Astrocyte (in vitro differentiated cells and primary cell): ENCODE measurements at places on chromosomes 13 and 19. TPM values are rescaled to one million over a fixed set of nuclear protein-coding genes. Genes with fewer than 3 reads are reported as not detected.

- no peak overlapping the region for H3K4me3 ChIP-seq
- peak; percentile 71 for DNase-seq
- H3K4me1 ChIP-seq, result peaks cover 10% of the 10 kb centered on the region
- peak overlapping the region; percentile 32 for H3K27ac ChIP-seq
Measured at GRCh38 chr13:48400850-48401291, 12.0 kb downstream of the LPAR6 start.

DNA sequence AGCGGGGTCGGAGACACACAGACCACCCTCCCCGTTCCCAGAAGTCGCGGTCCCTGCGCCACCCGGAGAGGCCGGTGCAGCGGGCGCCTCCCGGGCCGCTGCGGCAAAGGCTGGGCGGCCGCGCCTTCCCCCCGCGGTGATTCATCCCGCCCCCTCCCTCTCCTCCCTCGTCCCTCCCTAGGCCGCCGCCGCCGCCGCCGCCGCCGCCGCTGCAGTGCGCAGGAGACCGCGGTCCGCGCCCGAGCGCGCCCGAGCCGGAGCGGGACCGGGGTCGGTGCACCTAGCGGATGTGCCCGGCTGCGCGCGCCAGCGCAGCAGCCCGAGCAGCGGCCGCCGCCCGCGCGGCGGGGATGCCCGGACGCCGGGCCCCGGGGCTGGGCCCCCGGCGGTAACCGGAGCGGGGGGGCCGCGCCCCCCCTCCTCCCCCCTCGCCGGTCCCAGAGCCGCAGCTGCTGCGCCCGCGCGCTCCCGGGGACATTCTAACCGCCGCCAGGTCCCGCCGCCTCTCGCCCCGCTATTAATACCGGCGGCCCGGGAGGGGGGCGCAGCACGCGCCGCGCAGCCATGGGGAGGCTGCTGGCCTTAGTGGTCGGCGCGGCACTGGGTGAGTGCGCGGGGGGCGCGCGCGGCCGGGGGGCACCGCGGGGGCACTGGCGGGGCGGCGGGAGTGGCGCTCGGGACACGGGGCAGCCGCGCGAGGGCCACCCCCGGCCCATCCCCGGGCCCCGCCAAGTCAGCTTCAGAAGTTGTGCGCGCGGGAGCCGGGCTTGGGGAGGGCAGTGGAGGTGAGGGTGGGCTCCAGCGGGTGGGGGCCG is at the start of gene SCN1B:
SCN1B (plus strand) TSS at position 214 of the 815 bp plus-strand sequence; CDS start at position 565, 351 bp downstream.
- H3K4me3 ChIP-seq, result peak within 1 kb of the TSS; percentile 54
- no peaks in the 10 kb centered on the region for H3K36me3 ChIP-seq
- H3K27ac ChIP-seq, result no peak within 1 kb of the TSS
- peaks cover 10% of the 10 kb centered on the region for H3K4me1 ChIP-seq

- no peaks in the 10 kb centered on the region for H3K27me3 ChIP-seq
- no peaks in the 10 kb centered on the region for H3K36me3 ChIP-seq
- peaks cover 4% of the 10 kb centered on the region for H3K4me1 ChIP-seq
Measured at GRCh38 chr13:50152655-50153309, 137.5 kb downstream of the KCNRG start.

DNA sequence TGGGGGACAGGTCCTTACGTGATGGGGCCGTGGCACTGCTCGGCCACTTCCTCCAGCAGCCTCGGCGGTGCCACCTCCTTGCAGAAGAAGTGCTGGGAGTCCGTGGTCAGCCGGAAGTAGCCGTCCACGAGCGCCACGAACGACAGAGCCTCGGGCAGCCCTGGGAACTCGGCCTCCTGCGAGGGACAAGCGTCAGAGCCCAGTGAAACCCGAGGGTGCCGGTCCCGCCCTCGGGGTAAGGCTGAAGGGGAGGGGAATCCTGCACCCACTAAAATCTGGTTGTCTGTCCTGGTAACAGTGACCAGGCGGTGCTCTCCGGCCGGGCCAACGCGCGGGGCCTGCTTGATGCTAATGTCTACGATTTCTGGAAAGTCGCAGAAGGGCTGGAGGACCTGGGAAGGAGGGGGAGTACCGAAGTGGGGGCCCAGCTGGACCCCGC is 6.4 kb downstream of the JAK3 start:
- DNase-seq, result no peak
- H3K27ac ChIP-seq, result no peak overlapping the region
- no peaks in the 10 kb centered on the region for H3K36me3 ChIP-seq
- H3K4me1 ChIP-seq, result no peaks in the 10 kb centered on the region
- H3K4me3 ChIP-seq, result no peak overlapping the region

GRCh38 chr13:94967183-94968039 is 255.1 kb upstream of the SOX21 start:
- H3K27ac ChIP-seq, result no peak overlapping the region
- peak overlapping the region; percentile 55 for H3K4me3 ChIP-seq
- H3K36me3 ChIP-seq, result no peaks in the 10 kb centered on the region
- H3K4me1 ChIP-seq, result peaks cover 7% of the 10 kb centered on the region
- DNase-seq, result no peak

Gene DEDD2
- 24.4 and 26.1 TPM in 2 replicates for total RNA-seq

Gene LYPD3
- 0.22 and 0.54 TPM in 2 replicates for total RNA-seq

DNA sequence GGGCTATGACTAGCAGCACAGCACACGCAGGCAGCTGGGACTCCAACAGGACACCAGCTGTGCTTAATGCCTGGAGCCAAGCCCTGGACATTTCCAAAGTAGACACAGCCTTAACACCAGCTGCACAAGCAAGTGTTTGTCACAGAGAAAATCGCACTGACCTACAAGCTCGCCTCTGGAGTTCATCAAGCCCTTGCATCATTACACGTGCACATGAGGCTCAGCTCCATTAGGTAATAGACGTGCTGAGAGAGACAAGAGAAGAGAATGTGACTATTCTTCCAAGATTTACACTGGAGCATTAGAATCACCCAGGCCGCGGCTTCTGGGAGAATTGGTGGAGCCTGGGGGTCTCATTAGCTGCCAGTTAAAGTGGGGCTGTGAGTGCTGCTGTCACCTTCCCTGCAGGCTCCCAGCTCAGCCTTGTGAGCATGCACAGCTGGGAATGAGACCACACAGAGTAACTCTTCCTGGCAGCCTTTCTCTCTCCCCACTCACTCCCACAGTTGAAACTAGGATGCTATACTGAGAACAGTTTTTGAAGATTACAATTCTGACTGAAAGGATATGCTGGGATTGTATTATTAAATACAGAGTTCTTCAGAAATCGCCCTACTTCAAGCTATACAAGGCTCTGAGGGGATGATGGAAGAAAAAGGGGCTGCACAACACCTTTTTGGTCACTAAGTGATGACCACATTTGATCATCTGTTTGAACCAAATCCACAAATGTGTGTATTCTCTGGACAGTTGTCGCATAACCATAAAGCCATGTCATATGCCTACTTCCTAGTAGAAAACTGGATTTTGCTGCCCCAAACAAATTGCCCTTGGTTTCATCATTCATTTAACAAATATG is 10.5 kb downstream of the STOML3 start:
- H3K36me3 ChIP-seq, result no peaks in the 10 kb centered on the region
- no peak overlapping the region for H3K27ac ChIP-seq
- H3K4me1 ChIP-seq, result no peaks in the 10 kb centered on the region
- no peaks in the 10 kb centered on the region for H3K27me3 ChIP-seq

- no peak for DNase-seq
- no peaks in the 10 kb centered on the region for H3K36me3 ChIP-seq
Measured at GRCh38 chr13:76708138-76708688, 178.0 kb downstream of the KCTD12 start.

GRCh38 chr13:31468114-31468902 is 268.5 kb downstream of the B3GLCT start:
- H3K36me3 ChIP-seq, result no peaks in the 10 kb centered on the region
- no peak overlapping the region for H3K27ac ChIP-seq
- no peaks in the 10 kb centered on the region for H3K4me1 ChIP-seq
- no peaks in the 10 kb centered on the region for H3K27me3 ChIP-seq
- no peak overlapping the region for H3K4me3 ChIP-seq

DNA sequence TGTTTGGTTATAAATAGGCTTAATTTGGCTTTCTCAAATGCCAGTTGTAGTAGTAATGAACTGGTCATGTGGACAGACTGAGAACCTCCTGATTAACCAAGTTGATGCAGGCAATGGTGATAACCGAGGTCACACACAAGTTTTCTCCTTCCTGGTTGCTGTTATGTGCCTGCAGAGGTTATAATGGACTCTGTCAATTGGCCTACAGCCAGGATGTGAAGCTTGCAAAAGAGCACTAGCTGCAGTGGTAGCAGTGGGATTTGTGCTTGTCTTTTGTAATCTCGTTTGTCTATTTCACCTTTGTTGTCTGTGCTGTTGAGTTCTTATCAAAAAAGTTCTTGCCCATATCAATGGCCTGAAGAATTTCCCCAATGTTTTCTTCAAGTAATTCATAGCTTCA is 20.6 kb downstream of the OR10H3 start:
- no peaks in the 10 kb centered on the region for H3K27me3 ChIP-seq
- no peak overlapping the region for H3K27ac ChIP-seq
- no peak overlapping the region for H3K4me3 ChIP-seq
- DNase-seq, result no peak
- H3K36me3 ChIP-seq, result no peaks in the 10 kb centered on the region
- H3K4me1 ChIP-seq, result no peaks in the 10 kb centered on the region

DNA sequence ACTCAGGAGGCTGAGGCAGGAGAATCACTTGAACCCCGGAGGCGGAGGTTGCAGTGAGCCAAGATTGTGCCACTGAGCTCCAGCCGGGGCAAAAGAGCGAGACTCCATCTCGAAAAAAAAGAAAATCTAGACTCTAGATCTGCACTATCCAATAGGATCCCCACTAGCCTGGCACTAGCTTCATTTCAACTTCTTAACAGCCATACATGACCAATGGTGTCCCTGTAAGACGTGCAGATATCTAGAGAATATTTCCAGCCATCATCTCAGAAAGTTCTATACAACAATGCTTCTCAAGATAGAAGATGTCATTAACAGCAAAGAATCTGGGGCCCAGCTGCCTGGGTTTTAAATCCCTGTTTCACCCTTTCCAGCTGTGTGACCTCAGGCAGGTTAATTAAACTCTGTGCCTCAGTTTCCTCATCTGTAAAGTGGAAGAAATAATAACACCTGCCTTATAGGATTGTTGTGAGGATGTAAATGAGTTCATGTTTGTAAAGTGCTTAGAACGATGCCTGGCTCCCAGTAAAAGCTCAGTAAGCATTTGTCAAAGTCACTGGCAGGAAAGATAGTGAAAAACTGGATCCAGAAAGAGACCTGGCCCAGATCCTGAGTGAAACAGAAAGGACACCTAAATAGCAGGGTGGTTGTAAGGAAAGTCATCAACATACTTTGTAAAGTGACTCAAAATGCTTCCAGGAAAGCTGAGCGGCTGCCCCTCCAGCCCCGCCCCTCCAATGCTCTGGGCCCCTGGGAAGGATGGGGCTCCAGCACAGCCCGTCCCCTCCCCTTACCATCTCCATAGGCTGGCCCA is 13.5 kb downstream of the WIZ start:
- H3K4me3 ChIP-seq, result no peak overlapping the region
- no peak overlapping the region for H3K27ac ChIP-seq
- H3K4me1 ChIP-seq, result peaks cover 11% of the 10 kb centered on the region
- DNase-seq, result peak; percentile 19
- H3K36me3 ChIP-seq, result no peaks in the 10 kb centered on the region

Gene PLIN5
- not detected in 2 replicates for total RNA-seq

GRCh38 chr19:34172661-34173192 is 423 bp downstream of the LSM14A start:
- peak overlapping the region; percentile 94 for H3K27ac ChIP-seq
- H3K4me1 ChIP-seq, result peaks cover 27% of the 10 kb centered on the region
- H3K4me3 ChIP-seq, result peak overlapping the region; percentile 99
- H3K36me3 ChIP-seq, result no peaks in the 10 kb centered on the region
- DNase-seq, result no peak

Gene KLK2
- total RNA-seq, result not detected in 2 replicates

DNA sequence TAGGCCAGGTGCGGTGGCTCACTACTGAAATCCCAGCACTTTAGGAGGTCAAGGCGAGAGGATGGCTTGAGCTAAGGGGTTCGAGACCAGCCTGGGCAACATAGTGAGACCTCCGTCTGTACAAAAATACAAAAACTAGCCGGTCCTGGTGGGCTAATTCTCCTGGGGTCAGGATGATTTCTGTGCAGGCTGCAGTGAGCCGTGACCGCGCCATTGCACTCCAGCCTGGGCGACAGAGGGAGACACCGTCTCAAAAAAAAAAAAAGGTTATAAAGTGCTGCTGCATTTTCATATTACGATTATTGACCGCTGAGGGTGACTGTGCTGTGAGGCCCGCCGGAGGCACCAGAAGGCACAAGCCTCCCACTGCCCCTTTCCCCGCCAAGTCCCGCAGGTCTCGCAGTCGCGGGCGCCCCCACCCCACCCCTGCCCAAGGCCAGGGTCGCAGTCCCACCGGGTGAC is 477 bp upstream of the PLEKHF1 start:
- H3K4me3 ChIP-seq, result peak overlapping the region; percentile 48
- DNase-seq, result no peak
- no peaks in the 10 kb centered on the region for H3K27me3 ChIP-seq
- peaks cover 53% of the 10 kb centered on the region for H3K4me1 ChIP-seq
- no peaks in the 10 kb centered on the region for H3K36me3 ChIP-seq

- no peaks in the 10 kb centered on the region for H3K36me3 ChIP-seq
- H3K27ac ChIP-seq, result no peak overlapping the region
- H3K27me3 ChIP-seq, result peaks cover 26% of the 10 kb centered on the region
- H3K4me1 ChIP-seq, result peaks cover 12% of the 10 kb centered on the region
Measured at GRCh38 chr13:24683838-24684599, 3.8 kb downstream of the ATP12A start.

Gene ZNF304
- 11.5 and 12.2 TPM in 2 replicates for total RNA-seq

- DNase-seq, result no peak
- H3K36me3 ChIP-seq, result no peaks in the 10 kb centered on the region
- H3K4me1 ChIP-seq, result peaks cover 29% of the 10 kb centered on the region
- peak overlapping the region; percentile 53 for H3K27ac ChIP-seq
- H3K4me3 ChIP-seq, result no peak overlapping the region
Measured at GRCh38 chr19:38021352-38021751, 114.3 kb downstream of the SIPA1L3 start.

GRCh38 chr13:75554464-75554863 is 4.9 kb downstream of the UCHL3 start:
- H3K27me3 ChIP-seq, result no peaks in the 10 kb centered on the region
- DNase-seq, result no peak
- no peak overlapping the region for H3K4me3 ChIP-seq
- H3K4me1 ChIP-seq, result no peaks in the 10 kb centered on the region

DNA sequence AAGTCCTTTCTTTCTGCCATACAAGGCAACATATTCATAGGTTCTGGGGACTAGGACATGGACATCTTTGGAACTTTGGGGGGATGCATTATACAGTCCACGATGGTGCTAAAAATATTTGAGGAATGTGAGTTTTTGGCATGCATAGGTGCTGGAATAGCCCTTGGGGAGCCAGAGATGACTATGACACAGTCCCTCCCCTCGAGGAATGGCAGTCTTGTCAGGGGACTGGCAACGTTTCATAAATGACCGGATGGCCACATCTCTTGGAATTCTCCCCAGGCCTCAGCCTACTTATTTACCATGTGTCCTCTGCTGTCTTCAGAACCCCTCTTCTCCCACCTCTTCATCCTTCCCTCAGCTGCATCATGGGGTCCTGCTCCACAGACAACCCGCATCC is 13.6 kb downstream of the MEIOSIN start:
- no peak overlapping the region for H3K4me3 ChIP-seq
- no peaks in the 10 kb centered on the region for H3K36me3 ChIP-seq
- H3K27ac ChIP-seq, result no peak overlapping the region

Gene ZNF726
- 0.54 and 0.89 TPM in 2 replicates for total RNA-seq

- H3K27me3 ChIP-seq, result peaks cover 10% of the 10 kb centered on the region
- H3K4me1 ChIP-seq, result peaks cover 7% of the 10 kb centered on the region
- no peak overlapping the region for H3K27ac ChIP-seq
- no peak overlapping the region for H3K4me3 ChIP-seq
Measured at GRCh38 chr19:2246801-2247361, 2.2 kb upstream of the AMH start.

Gene LRFN3
- 15.1 and 15.3 TPM in 2 replicates for total RNA-seq
